Activated T-helper 2 cell treated with anti-CD3 and anti-CD28 coated beads, Interferon-gamma antibody, Interleukin-2, Interleukin-4, amounts not matched to agents 10 μg/mL and 5 μg/mL and 100 μg/mL, durations not matched to agents 14 hours and 24 hours and 36 hours (primary cell): ENCODE measurements at places on chromosomes 2 and 18. TPM values are rescaled to one million over a fixed set of nuclear protein-coding genes. Genes with fewer than 3 reads are reported as not detected.

- no peak overlapping the region for H3K4me3 ChIP-seq
- no peaks in the 10 kb centered on the region for H3K4me1 ChIP-seq
- H3K27me3 ChIP-seq: no peaks in the 10 kb centered on the region
- DNase-seq: no peak
- H3K27ac ChIP-seq: no peak overlapping the region
Observed at GRCh38 chr18:15165048-15165447, 417.1 kb downstream of the ANKRD30B start.

- H3K4me1 ChIP-seq: peaks cover 10% of the 10 kb centered on the region
- DNase-seq: no peak
- peaks cover 3% of the 10 kb centered on the region for H3K36me3 ChIP-seq
- H3K27ac ChIP-seq: no peak overlapping the region
- peaks cover 69% of the 10 kb centered on the region for H3K27me3 ChIP-seq
Observed at GRCh38 chr2:54728669-54729120, 5.2 kb downstream of the EML6 start.

DNA sequence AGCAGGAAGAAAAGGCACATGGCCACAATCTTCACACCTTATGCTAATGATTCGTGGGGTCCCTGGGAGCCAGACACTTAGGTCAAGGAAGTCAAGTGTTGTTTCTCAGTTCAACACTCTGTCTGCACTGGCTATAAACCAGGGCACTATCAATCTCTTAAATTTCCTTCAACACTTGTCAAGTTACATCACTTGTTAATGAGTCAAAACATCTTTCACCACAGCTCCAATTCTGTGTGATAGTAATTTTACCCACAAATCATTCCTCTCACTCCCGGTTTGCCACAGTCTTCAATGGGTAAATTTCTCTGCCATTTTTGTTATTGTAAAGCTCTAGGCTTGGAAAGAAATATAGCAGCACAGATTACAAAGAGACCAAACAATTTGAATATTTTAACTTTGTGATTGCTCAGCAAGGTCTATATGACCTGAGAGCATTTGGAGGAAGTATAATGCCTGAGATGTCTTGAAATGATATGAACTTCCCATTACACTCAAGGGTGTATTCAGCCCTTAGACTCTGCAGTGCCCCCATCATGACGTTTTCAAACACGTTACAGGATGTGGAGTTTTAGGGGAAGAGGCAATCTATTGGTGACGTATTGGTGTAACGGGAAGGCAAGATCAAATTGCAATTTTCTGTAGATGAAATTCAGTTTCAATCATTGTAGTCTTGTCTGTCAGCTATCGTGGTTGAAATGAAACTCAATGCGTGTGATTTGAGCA is 78.7 kb downstream of the ICOS start:
- peaks cover 47% of the 10 kb centered on the region for H3K4me1 ChIP-seq
- peaks cover 11% of the 10 kb centered on the region for H3K36me3 ChIP-seq
- H3K27me3 ChIP-seq: no peaks in the 10 kb centered on the region
- H3K27ac ChIP-seq: peak overlapping the region; percentile 51

DNA sequence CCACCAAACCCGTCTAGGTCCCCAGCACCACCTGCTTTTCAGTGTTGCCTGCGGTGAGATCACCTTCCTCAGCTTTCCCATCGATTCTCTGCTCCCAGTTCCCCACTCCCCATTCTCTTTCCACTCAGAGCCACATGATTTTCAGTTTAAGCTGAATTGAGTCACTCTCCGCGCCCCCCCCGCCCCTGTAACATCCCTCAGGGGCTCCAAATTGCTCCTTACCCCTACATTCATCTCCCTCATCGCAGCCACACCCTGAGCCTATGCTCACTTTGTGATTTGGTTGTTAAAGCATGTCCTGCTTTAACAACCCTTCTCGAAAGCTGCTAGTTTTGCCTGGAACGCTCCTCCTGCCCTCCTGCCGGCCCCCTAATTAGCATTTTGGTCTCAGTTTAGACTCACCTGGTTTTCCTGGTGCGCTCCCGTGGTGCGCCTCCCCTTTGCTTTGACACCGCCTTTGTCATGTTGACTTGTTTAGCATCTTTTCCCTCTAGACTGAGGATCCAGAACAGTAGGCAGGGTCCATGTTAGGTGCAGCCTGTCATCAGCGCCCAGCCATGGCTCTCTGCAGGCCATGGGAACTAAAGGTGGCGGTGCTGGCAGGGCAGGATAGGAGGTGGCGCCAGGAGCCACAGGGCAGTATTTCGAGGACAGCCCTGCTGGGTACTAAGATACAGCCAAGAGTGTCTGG is 60.8 kb downstream of the ST3GAL5 start:
- H3K36me3 ChIP-seq: no peaks in the 10 kb centered on the region
- H3K4me1 ChIP-seq: peaks cover 32% of the 10 kb centered on the region
- no peak for DNase-seq
- peaks cover 22% of the 10 kb centered on the region for H3K27me3 ChIP-seq

Gene ROCK2
- total RNA-seq: 20.6 and 21.1 TPM in 2 replicates

Gene FBXO15
- 0.91 and 1.1 TPM in 2 replicates for total RNA-seq

Gene KCNG3
- 0.14 and 0.16 TPM in 2 replicates for total RNA-seq
